ENCODE measurements at places on chromosomes 7 and 10.

GRCh38 chr7:108724251-108725100, 154.8 kb downstream of the DNAJB9 start:
- DNase-seq: no peak

- DNase-seq: no peak
Observed at GRCh38 chr10:126734015-126734414, 63.5 kb upstream of the C10orf90 start.

DNA sequence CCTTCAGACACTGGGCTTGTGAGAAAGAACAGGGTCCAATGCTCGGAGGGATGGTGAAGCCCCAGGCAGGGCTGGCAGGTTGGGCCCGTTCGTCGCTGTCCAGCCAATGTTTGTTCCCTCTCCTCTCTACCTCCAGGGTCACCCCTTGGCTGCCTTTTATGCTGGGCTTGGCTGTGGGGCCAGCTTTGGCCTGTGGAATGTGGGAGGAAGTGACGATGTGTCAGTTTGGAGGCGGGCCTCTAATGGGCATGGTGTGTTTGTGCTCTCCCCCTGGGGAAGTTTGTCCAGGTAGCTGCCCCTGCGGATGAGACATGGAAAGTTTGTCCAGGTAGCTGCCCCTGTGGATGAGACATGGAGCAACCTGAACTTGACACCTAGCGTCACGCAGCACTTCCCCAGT, 236.7 kb downstream of the GLRX3 start:
- no peak for DNase-seq

DNA sequence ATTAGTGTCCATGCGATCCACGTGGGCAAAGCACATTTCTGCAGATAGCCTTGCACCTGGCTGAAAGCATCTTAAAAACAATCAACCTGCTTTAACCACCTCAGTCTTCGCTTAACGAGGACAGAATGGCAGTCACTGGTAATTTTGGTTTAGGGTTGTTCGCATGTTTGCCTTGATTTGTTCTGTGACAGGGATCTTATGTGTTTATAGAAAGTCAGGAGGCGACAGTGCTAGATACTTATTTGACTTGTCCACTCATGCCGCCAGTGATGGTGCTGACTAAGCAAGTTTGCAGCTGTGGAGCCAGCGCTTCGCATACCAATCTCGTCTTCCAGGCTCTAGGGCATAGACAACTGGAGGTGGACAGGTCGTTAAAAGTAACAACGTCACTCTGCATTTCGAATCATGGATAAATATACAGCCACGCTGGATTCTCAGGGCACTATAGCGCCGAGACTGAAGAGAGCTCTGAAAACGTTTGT, 1.2 kb upstream of the TMEM243 start:
- DNase-seq: no peak

GRCh38 chr7:148584154-148584827, 6.3 kb upstream of the C7orf33 start:
- DNase-seq: no peak

DNA sequence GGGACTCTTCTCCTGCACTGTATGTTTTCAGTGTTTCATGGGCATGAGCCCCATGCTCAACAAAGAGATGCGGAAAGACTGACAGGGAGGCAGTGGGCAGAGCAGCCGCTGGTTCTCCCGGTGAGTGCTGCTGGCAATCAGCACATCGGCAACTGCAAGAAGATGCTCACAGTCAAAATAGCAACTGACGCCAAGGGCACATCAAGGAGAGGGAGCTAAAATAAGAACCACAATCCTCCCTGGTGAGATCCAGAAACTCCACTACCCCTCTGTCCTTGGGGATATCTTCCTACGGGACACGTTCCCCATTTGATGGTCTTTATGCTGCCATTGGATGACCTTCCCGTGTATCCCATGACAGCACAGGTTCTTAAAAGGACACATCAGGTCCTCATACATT, 28.9 kb upstream of the SVIL start:
- no peak for DNase-seq

- no peak for DNase-seq
Observed at GRCh38 chr7:104225451-104225850, 17.6 kb upstream of the ORC5 start.

DNA sequence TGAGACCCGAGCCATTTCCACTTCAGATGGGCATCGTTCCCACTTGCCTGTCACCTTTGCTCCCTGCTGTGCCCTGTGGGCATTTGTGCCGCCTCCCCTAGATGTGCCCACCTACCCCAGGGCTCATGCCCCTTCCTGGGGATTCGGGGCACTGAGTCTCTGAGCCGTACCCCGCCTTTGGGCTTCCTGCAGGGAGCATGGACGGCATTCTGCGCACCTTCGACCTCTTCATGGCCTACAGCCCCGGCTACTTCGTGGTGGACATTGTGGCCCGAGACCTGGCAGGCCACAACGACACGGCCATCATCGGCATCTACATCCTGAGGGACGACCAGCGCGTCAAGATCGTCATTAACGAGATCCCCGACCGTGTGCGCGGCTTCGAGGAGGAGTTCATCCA, 36.3 kb upstream of the VSIR start:
- DNase-seq: no peak

GRCh38 chr7:157621131-157621681, 284.4 kb downstream of the DNAJB6 start:
- no peak for DNase-seq

DNA sequence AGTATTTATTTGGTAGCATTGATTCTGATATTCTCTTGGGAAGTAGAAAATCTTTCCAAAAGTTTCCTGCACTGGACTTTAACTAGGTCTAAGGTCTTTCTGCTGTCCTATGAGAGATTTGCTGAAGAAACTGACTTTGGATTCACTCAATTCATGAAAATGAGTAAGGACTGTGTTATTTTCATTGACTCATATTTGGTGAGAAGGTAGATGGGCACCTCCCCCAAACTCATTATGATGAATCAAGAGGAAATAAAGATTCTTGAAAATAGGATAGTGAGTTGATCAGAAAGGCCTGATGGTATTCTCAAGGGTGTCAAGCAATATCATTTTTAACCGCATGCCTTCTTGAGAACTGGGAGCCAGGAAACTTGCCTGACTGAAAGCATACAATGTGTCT, 110.3 kb downstream of the RNF133 start:
- no peak for DNase-seq

Measured in glomerular endothelial cell (primary cell).